OCI-M1 (cell line): ENCODE measurements at places on chromosomes 13 and 19.

- no peak for DNase-seq
These were observed 87.4 kb downstream of the SLC15A1 start for GRCh38 chr13:98664924-98665637.

GRCh38 chr19:5762608-5763217, 21.8 kb downstream of the PRR22 start:
- no peak for DNase-seq

DNA sequence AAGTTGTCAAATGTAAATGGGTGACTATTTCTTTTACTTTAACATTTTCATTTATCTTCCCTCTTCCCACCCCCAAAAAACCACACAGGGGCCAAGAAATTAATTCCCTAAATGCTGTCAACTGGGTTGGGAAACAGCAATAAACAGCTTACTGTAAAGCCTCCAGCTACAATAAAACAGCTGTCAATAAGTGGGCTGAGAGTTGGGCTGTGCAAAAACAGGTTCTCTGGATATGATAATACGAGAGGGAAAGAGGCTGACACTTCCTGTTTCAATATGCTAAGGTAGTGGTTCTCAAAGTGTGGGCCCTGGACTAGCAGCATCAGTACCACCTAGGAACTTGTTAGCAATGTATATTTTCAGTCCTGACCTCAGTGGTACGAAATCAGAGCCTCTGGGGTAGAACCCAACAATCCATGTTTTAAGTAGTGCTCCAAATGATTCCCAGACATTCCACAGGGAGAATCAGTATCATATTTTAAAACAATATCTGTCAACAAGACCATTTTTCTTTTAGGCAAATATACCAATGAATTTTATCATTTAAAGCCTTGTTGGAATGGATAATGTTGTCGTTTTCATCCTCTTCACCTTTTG, 8.4 kb downstream of the PCDH9 start:
- peak; percentile 72 for DNase-seq

DNA sequence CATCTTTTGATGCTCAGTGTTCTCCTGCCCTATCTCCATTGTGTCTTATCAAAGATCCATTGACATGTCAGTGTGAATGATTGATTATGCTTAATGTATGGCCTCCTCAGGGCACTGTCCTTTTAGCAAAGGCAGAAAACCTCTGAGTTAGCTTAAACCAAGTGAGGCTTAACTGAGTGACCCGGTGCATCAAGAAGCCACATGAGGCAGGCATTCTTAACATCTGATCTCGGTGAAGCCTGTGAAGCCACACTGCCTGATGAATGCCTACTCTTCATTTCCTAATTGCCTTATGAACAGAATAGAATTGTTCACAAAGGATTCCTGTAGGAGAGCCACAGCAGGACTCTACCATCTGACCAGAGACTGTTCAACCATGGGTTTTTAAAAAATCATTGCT, 168.1 kb upstream of the SOX21 start:
- no peak for DNase-seq

DNA sequence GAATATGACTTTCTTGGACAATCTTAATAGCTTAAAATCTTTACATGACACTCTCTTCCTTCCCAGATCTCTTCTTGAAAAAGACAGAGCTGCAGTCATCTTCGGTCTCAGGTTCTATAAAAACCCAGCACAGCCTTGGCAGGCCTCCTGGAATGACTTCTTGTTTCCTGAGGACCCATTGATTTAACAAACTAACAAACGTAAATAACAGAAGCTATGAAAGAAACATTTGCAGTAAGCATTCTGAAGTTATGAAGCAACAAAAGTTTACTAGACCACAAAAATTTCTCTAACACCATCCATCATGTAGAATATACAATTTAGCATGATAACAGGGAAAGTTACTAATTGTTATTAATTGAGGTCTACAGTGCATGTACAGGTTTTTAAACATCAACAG, 62.8 kb upstream of the STARD13 start:
- DNase-seq, result no peak

DNA sequence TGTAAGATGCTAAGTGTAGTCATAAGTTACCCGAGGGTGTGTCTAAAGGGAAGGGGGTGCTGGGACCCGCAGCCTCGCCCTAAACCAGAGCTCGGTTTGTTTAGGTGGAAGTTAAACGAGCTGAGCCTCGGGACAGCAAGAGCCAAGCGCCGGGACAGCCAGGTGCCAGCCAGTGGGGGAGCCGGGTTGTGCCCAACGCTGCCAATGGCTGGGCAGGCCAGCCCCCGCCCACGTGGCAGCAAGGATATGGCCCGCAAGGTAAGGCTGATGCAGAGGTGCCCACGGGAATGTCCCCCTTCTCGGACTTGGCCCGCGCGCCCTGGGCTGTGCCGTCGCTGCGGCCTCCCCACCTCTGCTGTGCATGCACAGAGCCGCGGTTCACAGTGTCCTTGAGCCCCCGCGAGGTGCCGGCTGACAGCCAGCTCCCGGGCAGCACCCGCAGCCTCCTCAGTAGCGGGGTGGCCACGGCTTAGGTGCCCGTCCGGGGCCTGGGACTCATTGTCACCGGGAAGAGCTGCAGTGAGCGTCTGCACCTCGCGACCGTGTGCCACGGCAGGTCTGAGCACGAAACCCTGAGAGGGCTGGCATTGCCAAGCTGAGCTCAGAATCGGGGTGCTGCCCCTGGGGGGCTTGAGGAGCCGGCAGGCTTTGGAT, 9.3 kb upstream of the RPS15 start:
- DNase-seq, result no peak

- no peak for DNase-seq
These were observed 978.4 kb upstream of the SPRY2 start for GRCh38 chr13:81319351-81319750.

- peak; percentile 48 for DNase-seq
These were observed at the start of gene TMEM221 for GRCh38 chr19:17448131-17448967. TMEM221 (minus strand) TSS chr19:17448668; CDS start chr19:17448462, 206 bp downstream.

DNA sequence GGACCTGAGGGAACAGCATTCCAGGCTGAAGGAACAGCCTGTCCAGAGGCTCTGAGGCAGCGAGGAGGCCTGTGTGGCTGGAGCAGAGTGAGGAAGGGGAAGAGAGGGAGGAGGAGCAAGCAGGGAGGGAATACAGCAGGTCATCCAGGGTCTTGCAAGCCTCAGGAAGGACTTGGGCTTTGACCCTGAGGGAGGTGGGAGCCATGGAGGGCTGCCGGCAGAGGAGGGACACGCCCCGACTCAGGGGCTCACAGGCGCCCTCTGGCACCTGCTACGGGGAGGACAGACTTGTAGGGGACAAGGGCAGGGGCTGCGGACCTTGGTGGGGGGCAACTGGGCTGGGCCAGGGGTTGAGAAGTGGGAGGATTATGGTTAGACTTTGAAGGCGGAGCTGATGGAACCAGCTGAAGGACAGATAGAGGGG, 4.7 kb downstream of the TINCR start:
- DNase-seq, result no peak

GRCh38 chr13:20703780-20704458, 420 bp downstream of the IL17D start:
- peak; percentile 67 for DNase-seq

- DNase-seq, result no peak
These were observed 6.5 kb downstream of the TNFSF13B start for GRCh38 chr13:108276060-108276459.

DNA sequence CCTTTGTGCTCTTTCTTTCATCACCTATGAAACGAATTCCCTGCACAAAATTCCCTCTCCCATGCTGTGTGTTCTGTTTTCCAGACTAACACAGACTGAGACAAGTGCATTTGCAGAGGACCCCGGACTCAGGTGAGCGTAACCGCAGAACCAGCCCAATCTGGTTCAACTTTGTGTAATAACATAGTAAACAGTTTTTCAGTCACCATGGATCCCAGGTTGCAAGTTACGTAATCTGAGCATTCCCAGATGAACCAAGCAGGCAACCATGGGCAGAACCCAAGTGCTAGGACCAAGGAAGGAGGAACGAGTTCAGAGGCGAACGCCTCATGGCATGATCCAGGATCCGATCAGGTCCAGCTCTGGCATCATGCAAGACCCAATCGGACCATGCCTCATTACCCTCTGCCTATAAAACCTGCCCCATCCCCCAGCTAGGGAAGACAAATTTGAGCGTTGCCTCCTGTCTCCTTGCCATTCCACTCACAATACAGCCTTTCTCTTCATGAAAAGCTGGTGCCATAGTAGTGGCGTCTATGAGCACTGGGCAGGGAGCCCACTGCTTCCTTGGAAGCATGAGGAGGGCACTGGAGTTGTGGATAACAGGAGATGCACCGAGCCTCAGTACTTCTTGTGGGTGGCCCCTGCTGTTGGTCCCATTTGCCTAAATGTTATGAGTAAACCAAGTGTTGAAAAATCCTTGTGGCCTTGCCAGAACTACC, 107.6 kb downstream of the ABCC4 start:
- no peak for DNase-seq

GRCh38 chr13:23460309-23460708, 26.8 kb upstream of the SACS start:
- DNase-seq, result no peak

DNA sequence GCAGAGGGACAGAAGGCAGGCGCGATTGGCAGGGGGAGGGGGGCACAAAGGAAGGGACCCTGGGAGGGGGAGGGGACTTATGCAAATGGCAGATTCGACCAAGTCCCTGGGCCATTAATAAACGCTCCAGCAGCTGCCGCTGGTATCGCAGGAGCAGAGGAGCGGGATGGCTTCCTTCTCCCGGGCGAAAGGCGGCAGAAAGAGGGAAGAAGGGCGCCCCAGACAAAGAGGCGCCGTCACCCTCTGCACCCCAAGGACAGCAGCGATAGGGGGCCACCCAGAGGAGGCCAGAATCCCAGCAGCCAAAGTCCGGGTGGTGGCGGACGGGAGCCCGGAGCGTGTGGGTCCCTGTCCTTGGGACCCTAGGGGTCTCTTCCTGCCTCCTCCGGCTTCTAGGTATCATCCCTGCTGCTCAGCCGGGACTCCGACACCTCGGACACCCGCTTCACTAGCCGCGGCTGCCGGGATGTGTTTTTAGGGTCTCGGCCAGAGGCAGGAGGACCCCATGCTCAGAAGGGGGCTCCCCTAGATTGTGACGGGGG, 1.9 kb downstream of the PTPRS start:
- DNase-seq, result no peak

GRCh38 chr19:3369337-3370213, 3.2 kb downstream of the NFIC start:
- DNase-seq, result no peak

GRCh38 chr13:39779337-39780265, 124.1 kb downstream of the COG6 start:
- DNase-seq, result no peak

DNA sequence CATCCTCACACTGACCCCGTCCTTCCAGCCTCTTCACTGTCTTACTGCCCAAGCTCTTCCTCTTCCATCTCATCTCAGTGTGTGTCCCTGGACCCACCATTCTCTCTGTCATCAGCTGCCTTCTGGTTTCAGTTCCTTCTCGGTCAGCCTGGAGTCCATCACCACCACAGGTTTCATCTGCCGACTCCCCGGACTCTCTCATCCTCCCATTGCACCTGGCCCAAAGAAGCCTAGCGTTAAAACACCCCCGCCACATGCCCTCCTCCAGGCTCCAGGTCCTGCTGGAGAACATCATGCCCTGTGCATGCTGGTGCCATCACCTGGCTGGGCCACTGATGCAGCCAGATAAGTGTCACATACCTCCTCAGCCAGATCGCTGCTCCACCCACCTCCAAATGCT, 122.1 kb upstream of the GPR12 start:
- no peak for DNase-seq

GRCh38 chr13:51717786-51718398, 86.1 kb downstream of the DHRS12 start:
- no peak for DNase-seq

DNA sequence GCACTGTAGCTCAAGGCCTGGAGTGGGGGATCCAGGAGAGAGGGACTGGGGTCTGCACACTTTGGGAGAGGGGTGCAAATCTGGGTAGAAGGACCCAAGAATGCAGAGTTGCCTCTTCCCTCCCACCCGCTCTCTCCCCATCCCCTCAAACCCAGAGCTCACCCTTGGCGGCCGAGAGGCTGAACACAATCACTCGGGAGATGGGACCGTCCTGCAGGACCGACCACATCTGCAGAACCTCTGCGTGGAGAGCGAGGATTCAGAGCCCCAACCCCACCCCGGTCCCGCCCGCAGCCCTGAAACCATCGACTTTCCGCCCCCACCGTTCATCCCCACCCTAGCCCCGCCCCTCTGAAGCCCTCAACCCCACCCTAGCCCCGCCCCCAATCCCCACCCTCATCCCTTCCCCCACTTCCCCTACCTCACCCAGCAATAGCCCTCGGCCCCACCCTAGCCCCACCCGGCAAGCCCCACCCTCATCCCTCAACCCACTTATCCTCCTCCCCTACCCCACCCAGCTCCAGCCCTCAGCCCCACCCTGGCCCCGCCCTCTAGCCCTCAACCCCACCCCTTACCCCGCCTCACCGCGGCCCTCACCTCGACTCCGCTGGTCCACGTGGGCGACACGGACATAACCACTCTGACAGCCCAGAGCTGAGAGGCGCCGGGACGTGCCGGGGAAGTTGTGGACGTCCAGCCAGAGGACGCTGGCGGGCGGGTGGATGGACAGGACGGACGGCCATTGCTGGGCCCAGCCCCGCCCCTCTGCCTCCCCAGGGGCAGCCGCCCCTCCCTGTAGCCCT, 4.1 kb downstream of the KPTN start:
- no peak for DNase-seq

DNA sequence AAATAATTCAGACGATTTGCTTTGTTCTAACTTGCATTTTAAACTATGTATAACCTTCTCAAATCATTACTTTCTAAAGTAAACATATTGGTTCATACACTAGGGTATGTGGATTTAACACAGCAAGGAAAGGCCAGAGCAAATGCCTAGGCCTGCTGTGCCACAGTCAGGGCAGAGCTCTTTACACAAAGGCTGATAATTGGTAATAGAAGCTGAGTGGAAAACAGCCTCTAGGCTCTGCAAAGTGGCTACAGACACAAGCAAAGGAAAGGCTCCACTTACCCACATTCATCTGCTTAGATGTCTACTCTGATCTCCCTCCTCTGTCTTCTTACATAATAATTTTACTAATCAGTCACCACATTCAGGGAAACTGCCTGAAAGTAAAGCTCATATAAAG, 382.9 kb downstream of the OLFM4 start:
- DNase-seq, result no peak

DNA sequence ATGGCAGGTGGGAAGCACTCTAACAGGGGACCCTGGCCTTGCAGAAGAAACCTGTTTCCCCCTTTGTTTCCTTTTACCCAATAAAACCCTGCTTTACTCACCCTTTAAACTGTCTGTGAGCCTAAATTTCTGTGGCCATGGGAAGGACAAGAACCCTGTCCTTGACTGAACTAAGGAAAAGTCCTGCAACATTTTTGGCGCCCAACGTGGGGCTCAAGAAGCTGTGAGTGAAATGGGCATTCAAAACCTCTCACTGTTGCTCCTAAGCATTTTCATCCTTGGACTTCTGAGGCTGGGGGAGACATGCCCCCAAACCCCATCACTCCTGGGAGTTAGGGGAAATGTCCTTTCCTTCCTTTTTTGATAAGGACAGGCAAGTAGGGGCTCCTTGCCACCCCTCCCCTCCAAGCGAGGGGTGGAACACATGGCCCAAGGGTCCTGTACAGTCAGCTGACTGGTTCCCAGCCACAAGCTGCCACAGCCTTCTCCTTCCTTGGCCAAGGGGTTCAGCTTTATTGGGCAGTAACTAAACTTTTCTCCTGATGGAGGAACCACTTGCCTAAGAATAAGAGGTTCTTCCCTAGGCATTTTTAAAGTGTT, 381.6 kb downstream of the KLF5 start:
- DNase-seq, result peak; percentile 45
